ENCODE measurements at places on chromosomes 4 and X.

DNA sequence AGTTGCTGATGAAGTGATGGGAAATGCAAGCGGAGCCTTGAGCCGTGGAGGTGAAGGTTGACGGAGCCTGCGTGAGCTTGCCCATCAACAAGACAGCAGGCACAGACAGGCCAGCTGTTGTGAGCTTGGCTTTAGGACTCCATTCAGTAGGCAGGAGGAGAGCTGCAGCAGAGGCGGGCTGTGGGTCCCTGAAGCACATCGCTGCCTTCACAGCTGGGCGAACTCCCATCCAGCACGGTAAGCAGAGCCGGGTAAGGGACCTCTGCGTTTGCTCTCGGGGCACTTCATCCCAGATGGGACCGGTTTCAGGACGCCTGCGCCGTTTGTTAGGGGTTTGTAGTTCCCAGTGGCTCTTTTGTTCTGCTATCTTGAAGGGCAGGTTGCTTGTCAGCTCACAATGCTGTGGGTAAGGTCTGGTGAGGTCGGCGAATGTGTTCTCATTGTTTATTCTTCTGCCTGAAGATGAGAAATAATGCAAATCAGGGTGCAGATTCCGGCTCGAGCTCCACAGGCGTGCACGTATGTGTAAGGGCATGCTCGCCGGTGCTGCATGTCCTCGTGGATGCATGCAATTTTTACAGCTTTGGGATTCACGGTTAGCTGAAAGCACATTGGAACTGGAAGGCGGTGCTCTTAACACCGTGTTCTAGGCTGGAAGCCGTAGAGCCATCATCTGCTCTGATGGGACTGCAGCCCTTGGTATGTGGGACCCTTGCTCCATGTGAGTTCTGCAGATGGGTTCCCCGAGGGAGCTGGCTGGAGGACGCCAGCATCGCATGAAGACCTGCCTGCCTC lies 54.6 kb upstream of the CLDN34 start:
- no peak for DNase-seq

GRCh38 chr4:125482822-125483221 lies 168.1 kb downstream of the FAT4 start:
- DNase-seq = no peak

DNA sequence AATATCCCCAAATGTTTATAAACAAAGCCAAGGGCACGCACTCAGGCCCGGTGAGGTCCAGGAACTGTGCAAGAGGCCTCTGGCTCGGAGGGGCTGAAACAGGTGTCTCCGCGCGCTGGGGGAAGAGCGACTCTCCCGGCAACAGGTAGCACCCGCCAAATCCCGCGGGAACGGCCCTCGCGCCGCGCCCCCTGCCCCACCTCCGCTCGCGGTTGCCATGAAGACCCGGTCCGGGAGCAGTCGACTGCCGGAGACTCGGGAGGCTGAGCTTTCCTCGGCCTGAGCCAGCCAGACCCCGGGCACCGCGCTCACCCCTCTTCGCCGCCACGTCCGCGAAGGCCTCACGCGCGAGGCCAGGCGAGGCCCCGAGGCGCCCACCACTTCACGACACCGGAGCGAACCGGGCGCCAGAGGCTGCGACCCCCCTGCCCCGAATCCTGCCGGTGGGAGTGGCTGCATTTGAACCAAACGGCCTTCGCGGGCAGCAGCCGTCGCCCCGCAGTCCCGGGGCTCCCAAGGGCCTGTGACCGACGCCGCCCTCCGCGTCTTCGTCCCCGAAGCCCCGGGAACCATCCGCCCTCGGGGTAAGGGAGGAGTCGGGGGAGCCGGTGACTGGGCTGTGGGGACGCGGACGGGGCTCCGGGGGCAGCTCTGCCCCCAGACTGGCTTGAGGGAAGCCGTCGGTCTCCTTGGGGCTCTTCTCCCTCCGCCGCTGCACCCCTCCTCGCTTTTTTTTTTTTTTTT lies at the start of gene NSUN7:
Gene NSUN7 (plus strand): TSS at position 239 of the 744 bp plus-strand sequence. CDS start 739 bp downstream, outside the sequence.
- DNase-seq = no peak

DNA sequence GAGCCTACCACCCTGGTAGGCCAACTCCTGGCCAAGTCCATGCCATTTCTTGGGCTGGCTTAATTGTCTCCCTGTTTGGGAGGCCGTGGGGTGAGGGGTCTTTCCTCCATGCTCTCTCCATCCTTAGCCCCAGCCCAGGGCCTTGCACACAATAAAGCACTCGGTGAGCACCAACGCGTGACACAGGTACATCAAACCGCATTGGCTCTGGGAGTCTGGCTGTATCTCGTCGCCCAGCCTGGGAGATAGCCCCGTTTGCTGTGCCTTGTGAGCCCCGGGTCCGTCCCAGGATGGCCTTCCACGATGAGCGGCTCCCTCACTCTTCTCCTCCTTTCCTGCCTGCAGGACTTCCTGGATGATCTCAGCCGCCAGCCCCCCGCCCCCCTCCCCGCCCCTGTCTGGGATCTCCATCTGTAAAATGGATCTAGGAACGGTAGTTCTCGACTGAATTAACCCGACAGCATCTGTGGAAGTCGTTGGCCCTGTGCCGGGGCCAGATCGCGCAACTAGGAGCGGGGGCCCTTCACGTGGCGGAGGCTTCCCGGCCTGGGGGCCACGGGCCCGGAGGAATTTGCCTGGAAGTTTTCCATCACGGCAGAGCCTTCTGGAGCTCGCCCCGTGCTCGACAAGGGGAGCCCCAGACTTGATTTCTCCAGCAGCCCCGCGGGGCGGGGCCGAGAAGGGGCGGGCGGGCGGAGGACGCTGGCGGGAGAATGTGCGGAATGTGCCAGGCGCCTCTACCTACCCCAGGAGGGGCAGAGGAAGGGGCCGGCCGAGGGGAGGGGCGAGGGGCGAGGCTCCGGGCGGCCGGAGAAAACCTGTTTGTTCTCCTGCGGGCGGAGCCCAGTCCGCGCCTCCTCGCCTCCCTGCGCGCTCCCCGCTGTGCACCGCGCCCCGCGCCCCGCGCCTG lies at the start of gene ZNF185:
Gene ZNF185 (plus strand): TSS at position 846 of the 910 bp plus-strand sequence. CDS start 16,423 bp downstream, outside the sequence.
- DNase-seq = no peak

GRCh38 chr4:138223231-138223910 lies 18.8 kb downstream of the SLC7A11 start:
- no peak for DNase-seq

DNA sequence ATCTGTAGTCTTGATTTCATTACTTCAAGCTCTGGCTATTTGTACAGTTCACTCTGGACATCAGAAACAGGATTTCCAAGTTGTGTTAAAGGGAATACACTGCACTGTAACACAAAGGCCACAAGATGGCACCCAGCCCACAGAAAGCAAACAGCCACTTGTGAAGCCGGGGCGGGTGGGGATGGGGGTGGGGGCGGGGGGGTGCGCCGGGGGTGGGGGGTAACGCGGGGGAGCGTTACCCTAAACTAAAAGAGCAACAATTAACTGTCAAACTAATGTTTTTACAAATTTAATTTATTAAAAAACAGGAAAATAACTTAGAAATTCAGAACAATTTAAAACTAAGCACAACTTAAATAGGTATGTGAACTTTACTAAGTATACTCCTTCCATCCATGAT lies 27.3 kb downstream of the PRDX4 start:
- DNase-seq = peak; percentile 11

- DNase-seq = no peak
Measured at GRCh38 chr4:121421594-121421993, 40.8 kb upstream of the QRFPR start.

GRCh38 chr4:41532882-41533281 lies 5.1 kb upstream of the LIMCH1 start:
- no peak for DNase-seq

DNA sequence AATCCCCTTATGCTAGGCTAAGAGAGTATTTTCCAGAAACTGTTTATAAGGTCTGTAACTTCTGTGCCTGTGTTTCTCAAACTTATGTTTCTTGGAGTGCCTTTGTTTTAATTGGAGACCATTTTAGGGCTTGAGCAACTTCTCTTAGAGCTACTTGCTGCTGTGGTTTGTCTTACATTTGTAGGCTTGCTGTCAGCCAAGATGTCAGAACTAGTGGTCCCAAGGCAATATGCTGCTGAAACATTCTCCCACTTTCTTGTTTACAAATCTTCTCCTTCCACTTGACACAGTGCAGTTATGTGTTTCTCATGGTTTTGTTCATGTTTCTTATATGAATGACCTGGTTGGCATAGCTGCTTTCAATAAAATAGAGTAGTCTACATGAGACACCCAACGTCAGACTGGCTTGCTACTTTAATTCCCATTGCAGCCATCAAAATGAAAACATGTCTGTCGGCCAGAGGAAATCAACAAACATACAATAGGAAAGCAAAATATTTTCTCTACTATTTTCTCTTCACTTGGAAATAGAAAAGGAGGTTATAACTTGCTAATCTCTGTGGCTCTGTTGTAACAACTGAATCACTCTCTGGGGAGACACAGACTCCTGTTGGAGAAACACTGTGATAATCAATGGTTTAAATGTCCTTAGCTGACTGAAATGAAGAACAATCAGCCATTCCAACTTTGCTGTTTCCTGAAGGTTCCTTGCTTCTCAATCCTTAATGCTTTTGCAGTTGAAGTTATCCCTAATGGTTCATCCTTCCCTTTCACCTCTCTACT lies 426.4 kb downstream of the PDGFC start:
- DNase-seq = no peak

GRCh38 chrX:10557166-10557565 lies 63.2 kb downstream of the MID1 start:
- DNase-seq = no peak

- DNase-seq = no peak
Measured at GRCh38 chr4:156945532-156945931, 26.1 kb downstream of the PDGFC start.

GRCh38 chr4:40648742-40649281 lies 19.1 kb upstream of the RBM47 start:
- no peak for DNase-seq

DNA sequence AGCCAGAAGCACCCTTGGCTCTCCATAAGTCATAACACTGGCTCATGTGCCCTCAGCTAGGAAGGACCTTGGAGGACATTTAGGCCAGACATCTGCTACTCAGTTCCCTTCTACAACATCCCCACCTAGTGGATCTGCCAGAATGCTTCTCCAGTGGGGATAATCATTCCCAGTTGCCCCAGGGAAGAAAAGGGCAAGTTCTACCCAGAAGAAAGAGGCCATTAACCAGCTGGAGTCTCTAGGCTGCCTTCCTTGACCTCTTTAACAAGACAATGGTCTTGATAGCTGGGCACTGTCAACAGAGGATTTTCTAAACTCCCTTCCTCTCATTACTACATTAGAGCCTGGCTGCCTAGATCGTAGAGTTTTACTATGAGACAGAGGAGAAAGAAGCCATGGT lies 42.0 kb downstream of the LGI2 start:
- DNase-seq = no peak

GRCh38 chr4:183100298-183100599 lies 1.2 kb downstream of the WWC2 start:
- no peak for DNase-seq

- DNase-seq = no peak
Measured at GRCh38 chr4:163613383-163613782, 118.9 kb downstream of the TMA16 start.

- no peak for DNase-seq
Measured at GRCh38 chr4:113101669-113102068, 52.2 kb downstream of the ANK2 start.

- no peak for DNase-seq
Measured at GRCh38 chr4:74544655-74545361, 99.9 kb downstream of the AREG start.

- no peak for DNase-seq
Measured at GRCh38 chr4:146648461-146648783, 9.7 kb downstream of the POU4F2 start.

- DNase-seq = no peak
Measured at GRCh38 chrX:149462849-149463248, 42.3 kb downstream of the IDS start.

GRCh38 chrX:100247826-100248225 lies 162.2 kb downstream of the PCDH19 start:
- DNase-seq = no peak

DNA sequence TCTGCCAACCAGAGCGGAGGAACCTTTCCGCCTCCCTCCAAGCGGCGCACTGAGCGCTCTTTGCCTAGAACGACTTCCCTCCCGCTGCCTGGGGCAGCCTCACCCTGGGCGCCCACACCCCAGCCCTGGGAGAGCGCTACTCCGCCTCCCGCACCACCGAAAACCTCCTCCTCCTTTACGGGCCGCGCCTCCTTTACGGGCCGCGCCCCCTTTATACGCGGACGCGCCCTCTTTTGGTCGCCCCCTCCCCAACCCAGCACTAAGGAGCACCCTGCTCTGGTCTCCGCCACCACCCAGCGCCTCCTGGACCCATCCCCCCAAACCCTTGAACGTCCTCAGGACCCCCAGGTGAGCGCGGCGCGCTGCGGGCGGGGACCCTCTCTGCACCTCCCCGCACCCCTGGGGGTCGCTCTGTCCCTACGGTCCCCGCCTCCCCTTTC lies 586 bp upstream of the NSG1 start:
- no peak for DNase-seq

GRCh38 chrX:114798907-114799306 lies 215.0 kb downstream of the HTR2C start:
- no peak for DNase-seq

GRCh38 chr4:151771664-151772063 lies 10.9 kb upstream of the GATB start:
- no peak for DNase-seq

DNA sequence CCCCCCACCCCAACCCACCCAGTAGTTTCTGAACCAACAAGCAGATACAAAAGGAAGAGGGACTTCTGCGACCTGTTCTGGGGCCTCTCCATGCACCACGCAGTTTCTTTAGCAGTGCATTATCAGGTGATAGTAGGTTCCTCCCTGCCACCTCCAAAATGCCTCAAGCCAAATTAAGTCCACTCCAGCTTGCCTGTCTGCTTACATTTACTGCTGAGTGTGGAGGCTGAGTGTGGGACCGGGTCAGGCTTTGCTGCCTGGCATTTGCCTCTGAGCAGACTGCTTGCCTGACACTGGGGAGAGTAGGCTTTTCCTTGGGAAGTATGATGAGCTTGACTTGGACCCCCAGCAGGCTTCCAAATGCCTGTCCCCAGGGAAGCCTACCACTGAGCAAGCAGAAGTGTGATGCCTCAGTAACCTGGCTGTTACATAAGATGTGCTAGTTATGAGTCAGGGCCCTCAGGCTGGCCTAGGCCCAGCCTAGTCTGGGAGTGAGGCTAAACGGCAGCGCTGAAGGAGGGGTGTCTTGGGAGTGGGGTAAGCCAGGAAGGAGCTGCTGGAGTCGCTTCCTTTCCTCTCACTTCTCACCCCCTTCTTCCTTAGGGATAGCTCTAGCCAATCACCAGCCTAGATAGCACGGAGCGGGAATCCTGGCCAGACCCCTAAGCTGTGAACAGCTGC lies 9.0 kb downstream of the TSC22D3 start:
- DNase-seq = no peak

- no peak for DNase-seq
Measured at GRCh38 chrX:130916636-130917422, 13.8 kb upstream of the ENOX2 start.

GRCh38 chr4:186691396-186691795 lies 32.3 kb downstream of the FAT1 start:
- DNase-seq = no peak

GRCh38 chr4:155777971-155778735 lies 19.3 kb downstream of the GUCY1B1 start:
- no peak for DNase-seq

- DNase-seq = no peak
Measured at GRCh38 chr4:79871961-79872360, 201.1 kb downstream of the ANTXR2 start.

Measured in stimulated activated CD4-positive, alpha-beta T cell treated with anti-CD3 and anti-CD28 coated beads, Interleukin-1b, Interleukin-23, amount 100 ng/mL, for 4 hours (primary cell).